Skin of body (tissue), 3 donors: ENCODE measurements at places on chromosomes 6 and 20. TPM values are rescaled to one million over a fixed set of nuclear protein-coding genes. Genes with fewer than 3 reads are reported as not detected.

The FAM217A gene
- not detected for total RNA-seq

The MTFR2 gene
- 0.89 TPM for total RNA-seq

The AP5S1 gene
- total RNA-seq, result 5.8 TPM

The SCUBE3 gene
- total RNA-seq, result 2.4 TPM

The OPN5 gene
- total RNA-seq, result not detected

The WFDC10B gene
- not detected for total RNA-seq

The SLC18B1 gene
- total RNA-seq, result 15.7 TPM

The GLP1R gene
- total RNA-seq, result 0.10 TPM

The DACT2 gene
- total RNA-seq, result 2.6 TPM

The GJA10 gene
- not detected for total RNA-seq

The PDYN gene
- total RNA-seq, result not detected
